ENCODE measurements at places on chromosomes 1 and 21. TPM values are rescaled to one million over a fixed set of nuclear protein-coding genes. Genes with fewer than 3 reads are reported as not detected.

TAF12 gene
- 15.2 TPM for total RNA-seq

GRCh38 chr1:20725189-20726117, 7.0 kb downstream of the SH2D5 start:
- no peak overlapping the region for H3K27ac ChIP-seq
- H3K27me3 ChIP-seq, result peaks cover 25% of the 10 kb centered on the region
- H3K4me1 ChIP-seq, result no peaks in the 10 kb centered on the region
- no peak for DNase-seq

DNA sequence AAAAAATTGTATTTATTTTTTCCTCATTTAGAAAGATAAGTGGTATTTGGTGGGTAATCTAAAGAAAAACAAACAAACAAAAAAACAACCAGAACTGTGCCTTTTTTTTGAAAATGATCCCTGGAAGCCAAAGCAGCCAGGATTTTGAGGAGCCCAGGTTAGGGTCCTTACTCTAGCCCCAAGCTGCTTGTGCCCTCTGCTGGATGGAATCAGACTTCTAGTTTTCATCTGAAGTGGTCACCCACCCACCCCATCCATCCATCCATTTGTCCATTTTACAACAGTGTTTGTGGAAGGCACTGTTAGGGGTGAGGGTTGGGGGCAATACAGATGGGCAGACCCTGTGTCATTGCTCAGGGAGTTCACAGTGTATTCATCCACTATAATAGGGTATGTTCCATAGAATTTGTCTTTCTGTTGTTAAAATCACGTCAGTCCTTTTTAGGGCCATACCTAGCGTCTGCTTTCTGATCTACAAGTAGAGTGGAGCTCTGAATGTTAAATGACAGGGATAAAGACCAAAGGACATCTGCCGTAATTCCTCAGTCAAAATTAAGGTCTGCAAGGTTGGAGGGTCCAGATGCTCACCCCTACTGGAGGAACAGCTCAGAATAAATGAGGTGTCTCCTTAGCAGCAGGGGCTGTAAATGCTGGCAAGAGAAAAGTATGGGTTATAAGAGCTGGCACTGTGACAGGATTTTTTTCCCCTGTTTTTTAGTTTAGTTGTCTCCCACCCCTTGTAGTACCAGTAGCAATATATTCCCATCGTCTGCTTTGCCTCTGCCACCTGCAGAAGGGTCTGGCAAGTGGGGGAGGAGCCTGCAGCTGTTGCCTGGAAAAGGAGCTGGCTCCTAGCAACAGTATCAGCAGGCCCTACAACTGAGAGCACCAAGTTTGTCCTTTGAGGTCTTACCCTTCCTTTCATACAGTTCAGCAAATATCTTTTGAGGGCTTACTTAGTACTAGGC, 3.2 kb downstream of the LRRC42 start:
- no peaks in the 10 kb centered on the region for H3K27me3 ChIP-seq
- peak; percentile 43 for DNase-seq
- H3K4me3 ChIP-seq, result no peak overlapping the region
- peaks cover 4% of the 10 kb centered on the region for H3K36me3 ChIP-seq
- no peaks in the 10 kb centered on the region for H3K4me1 ChIP-seq

GRCh38 chr1:119968068-119968492, 71.8 kb upstream of the ADAM30 start:
- H3K27me3 ChIP-seq, result no peaks in the 10 kb centered on the region
- H3K4me3 ChIP-seq, result no peak overlapping the region
- peaks cover 30% of the 10 kb centered on the region for H3K36me3 ChIP-seq
- peak; percentile 25 for DNase-seq
- H3K4me1 ChIP-seq, result peaks cover 16% of the 10 kb centered on the region

SUSD4 gene
- 17.0 TPM for total RNA-seq

GRCh38 chr1:25611843-25612242, 4.7 kb upstream of the MAN1C1 start:
- no peak overlapping the region for H3K27ac ChIP-seq
- no peak overlapping the region for H3K4me3 ChIP-seq
- H3K4me1 ChIP-seq, result no peaks in the 10 kb centered on the region
- no peaks in the 10 kb centered on the region for H3K36me3 ChIP-seq
- H3K27me3 ChIP-seq, result peaks cover 13% of the 10 kb centered on the region

NFASC gene
- total RNA-seq, result 11.2 TPM

DNA sequence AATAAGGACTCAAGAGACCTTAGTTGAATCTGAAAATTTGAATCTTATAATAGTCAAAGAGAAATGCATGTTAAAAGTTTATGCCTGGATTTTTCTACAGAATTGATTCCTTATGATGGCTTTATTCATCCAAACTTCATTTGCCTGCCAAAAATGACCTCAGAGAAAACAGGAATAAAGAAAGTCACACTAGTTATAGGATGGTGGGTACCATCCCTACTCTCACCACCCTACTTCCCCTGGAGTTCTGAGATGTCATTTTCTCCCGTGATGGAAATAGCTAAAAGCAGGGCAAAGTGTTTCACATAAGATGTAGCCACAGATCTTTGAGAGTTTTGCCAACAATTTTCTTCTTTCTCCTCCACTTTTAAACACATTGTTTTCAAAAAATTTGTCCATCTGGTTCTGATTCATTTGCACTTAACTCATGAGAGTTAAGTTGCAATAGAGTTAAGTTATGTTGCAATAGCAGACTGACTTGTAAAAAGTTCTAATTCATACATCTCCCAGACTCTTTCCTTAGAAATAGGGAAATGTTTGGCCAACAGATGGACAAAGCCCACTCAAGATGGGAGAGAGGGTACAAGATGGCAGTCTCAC, 384.6 kb downstream of the PLPP3 start:
- no peaks in the 10 kb centered on the region for H3K36me3 ChIP-seq
- DNase-seq, result no peak
- no peak overlapping the region for H3K27ac ChIP-seq
- H3K4me3 ChIP-seq, result no peak overlapping the region

LCE2C gene
- total RNA-seq, result not detected

OMA1 gene
- total RNA-seq, result 52.1 TPM

- no peaks in the 10 kb centered on the region for H3K36me3 ChIP-seq
- no peaks in the 10 kb centered on the region for H3K4me1 ChIP-seq
- no peak overlapping the region for H3K27ac ChIP-seq
- H3K27me3 ChIP-seq, result peaks cover 3% of the 10 kb centered on the region
- peak; percentile 62 for DNase-seq
Measured at GRCh38 chr1:2019571-2020309, 595 bp downstream of the GABRD start.

GRCh38 chr1:232317350-232317749, 312.6 kb downstream of the SIPA1L2 start:
- H3K27me3 ChIP-seq, result no peaks in the 10 kb centered on the region
- H3K4me1 ChIP-seq, result no peaks in the 10 kb centered on the region
- no peak for DNase-seq
- no peaks in the 10 kb centered on the region for H3K36me3 ChIP-seq
- no peak overlapping the region for H3K27ac ChIP-seq
- H3K4me3 ChIP-seq, result no peak overlapping the region

DNA sequence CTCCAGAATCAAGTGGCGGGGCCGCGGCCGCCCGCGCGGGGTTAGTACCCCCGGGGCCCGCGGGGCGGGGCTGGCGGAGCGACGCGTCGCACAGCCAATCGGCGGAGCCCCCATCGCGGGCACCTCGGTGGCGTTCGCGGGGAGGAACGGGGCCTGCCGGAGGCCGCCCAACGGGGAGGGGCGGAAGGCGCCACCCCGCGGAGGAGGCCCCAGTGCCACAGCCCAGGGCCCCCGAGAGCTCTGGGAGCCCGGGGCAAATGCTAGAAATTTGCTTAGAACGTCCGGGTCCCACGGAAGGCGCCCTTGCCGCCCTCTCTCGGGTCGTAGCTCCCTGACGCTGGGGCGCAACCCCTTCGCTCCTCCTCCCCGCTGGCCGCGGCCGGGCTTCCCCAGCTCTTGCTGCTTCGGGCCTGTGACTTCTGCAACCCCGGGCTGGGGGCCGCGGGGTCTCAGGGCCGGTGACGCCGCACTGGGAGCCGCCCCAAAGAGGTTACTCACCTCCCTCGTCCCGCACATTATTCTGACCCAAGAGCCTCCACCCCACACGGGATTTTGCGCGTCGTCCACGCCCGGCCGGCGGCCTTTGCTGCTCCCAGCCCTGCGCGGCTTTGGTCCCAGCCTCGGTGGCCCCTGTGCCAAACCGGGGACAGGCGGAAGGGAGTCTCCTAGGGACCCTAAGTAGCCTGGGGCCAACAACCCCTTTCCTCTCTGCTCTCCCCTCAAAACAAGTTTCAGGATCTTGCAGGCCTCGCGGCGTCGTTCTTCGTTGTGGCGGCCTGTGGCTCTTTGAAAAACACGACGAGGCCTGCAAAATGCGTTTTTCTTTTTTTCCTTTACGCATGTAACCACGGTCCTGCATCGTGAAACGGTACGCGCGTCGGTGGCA, at the start of gene RUNX3:
RUNX3 (minus strand) TSS at position 17 of the 886 bp plus-strand sequence. CDS start 408 bp downstream, outside the sequence.
- H3K27me3 ChIP-seq, result peaks cover 81% of the 10 kb centered on the region
- no peak within 1 kb of the TSS for H3K27ac ChIP-seq
- H3K4me1 ChIP-seq, result peaks cover 18% of the 10 kb centered on the region
- DNase-seq, result no peak

NPHS2 gene
- total RNA-seq, result not detected
